Non-pigmented ciliary epithelial cell (primary cell): ENCODE measurements at places on chromosomes 5 and 9.

- no peak for DNase-seq
Observed at GRCh38 chr5:111743988-111744387, 13.0 kb downstream of the NREP start.

- peak; percentile 30 for DNase-seq
Observed at GRCh38 chr5:171342362-171343111, 33.5 kb downstream of the TLX3 start.

DNA sequence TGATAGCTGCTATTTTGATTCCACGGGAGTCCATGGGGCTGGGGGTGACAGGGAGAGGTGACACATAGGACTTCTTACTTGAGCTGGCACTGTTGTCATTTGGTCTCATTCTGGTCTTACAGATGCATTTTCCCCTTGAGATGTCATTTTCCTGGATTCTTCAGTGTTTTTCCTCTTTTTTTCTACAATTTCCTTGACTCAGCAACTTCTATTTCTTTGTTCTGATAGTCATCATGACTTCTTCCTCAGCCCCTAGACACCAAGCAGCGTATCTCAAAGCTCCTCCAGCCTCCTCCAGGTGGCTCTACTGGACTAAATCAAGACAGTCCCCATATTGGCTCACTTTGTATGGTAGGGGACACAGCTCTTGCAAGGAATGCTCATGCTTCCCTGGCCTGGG, 16.5 kb downstream of the LVRN start:
- DNase-seq = no peak

DNA sequence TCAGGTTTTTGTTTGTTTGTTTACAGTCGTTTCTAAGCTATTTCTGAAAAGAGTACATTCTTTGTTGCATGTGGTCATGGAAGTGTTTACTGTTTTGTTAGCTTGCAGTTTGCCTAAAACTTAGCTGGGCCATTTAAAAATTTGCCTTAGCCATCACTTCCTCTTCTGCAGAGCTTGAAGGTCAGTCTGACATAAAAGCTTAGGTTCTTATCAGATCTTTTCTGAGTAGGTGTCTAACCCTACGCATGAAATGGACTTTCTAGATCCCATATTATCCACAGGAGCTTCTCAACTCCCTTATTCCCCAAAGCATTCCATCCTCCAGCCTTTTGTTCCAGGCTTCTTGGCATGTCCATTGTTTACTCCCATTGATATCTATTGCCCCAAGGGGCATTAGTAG, 90.3 kb downstream of the AP3B1 start:
- DNase-seq = no peak

DNA sequence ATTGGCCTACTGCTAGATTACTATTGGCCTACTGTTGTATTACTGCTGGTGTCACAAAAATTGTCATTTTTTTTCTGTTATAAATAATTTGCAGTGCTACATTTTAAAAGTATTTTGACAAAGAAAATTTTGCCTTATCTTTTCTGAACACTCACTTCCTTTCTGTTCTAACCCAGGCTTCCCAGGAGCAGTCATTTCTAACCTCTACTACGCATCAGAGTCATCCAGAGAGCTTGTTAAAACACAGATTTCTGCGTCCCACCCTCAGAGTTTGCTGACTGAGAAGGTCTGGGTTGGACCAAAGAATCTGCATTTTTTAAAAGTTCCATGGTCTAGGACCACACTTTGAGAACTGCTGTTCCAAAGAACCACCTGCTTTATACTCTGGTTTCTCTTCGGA, 306.1 kb downstream of the GLIS3 start:
- DNase-seq = no peak

- DNase-seq = no peak
Observed at GRCh38 chr5:172219296-172219695, 25.3 kb downstream of the EFCAB9 start.

DNA sequence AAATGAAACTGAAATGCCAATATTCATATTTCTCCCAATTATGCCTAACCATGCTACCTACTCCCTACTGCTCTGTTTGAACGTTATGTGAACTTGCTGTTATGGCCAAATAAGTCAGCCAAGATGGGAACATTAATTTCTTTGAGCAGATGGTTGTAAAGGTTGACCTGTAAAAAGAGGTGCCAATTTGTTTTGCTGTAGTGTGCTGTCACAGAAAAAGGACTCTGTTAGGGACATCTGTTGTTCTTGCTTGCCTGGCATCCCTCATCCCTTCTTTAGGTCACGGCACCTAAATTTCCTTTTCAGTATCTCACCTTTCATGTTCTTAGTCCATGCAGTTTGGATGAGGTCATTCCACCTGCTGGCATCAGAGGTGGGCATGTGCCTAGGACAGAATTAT, 35.4 kb downstream of the GDNF start:
- no peak for DNase-seq

- DNase-seq = no peak
Observed at GRCh38 chr9:8845376-8845775, 1045.8 kb upstream of the DMAC1 start.

GRCh38 chr9:125752070-125752628, 5.0 kb downstream of the PBX3 start:
- DNase-seq = no peak

DNA sequence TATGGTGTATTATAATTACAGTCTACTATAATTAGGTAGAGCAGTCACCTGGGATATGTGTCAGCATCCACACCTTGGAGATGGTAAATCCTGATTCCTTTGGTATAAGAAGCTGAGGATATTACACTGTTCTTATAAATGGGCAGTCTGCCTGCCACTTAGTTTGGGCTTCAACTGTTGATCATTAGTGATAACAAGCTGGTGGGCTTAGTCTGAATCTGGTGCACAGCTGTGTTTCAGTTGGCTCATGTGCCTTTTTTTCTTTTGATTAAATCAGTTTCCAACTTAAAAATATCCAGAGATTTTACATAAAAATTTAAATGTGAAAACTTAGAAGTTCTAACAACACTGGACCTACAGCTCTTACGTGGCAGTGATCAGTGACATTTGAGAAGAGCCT, 21.2 kb downstream of the LVRN start:
- no peak for DNase-seq

GRCh38 chr5:66344544-66344943, 200.4 kb downstream of the SREK1 start:
- no peak for DNase-seq

DNA sequence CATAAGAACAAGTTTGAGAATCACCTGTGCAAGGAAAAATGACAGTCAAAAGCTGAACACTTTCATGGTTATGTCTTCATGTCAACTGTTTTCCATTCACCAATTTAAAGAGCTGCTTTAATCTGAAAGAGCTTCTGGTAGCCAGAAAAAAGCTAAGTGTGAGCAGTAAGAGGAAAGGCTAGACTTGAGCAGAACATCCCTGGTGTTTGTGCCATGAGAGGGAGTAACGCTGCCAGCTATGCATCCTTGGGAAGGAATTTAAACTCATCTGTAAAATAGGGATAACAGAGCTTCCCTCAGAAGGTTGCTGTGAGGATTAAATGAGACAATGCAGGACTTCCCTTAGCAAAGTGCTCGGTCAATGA, 193.7 kb downstream of the MAPKAP1 start:
- no peak for DNase-seq

- DNase-seq = no peak
Observed at GRCh38 chr5:22541037-22541436, 312.1 kb downstream of the CDH12 start.

DNA sequence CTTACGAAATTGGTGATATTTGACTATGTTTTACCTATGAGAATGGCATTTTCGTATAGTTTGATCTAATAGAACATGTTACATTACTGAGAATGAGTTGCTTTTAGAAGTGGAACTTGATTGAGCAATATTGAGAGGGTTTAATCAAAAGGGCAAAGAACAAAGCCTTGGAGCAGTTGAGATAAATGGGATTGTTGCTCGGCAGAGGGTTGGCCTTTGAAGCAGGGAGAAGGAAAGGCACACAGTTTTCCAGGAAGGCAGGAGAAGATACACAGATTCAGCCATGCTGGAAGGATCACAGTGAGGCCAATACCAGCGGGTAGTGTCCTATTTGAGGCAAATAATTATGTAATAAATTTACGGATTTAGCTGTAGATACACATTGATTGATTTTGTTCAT, 19.5 kb downstream of the MAN2A1 start:
- no peak for DNase-seq

- no peak for DNase-seq
Observed at GRCh38 chr9:21744841-21745240, 57.6 kb upstream of the MTAP start.

- DNase-seq = no peak
Observed at GRCh38 chr5:149128023-149128875, 13.0 kb upstream of the ABLIM3 start.

- DNase-seq = no peak
Observed at GRCh38 chr9:23638011-23638410, 188.0 kb downstream of the ELAVL2 start.

GRCh38 chr9:108392877-108393276, 462.9 kb downstream of the ACTL7B start:
- no peak for DNase-seq

DNA sequence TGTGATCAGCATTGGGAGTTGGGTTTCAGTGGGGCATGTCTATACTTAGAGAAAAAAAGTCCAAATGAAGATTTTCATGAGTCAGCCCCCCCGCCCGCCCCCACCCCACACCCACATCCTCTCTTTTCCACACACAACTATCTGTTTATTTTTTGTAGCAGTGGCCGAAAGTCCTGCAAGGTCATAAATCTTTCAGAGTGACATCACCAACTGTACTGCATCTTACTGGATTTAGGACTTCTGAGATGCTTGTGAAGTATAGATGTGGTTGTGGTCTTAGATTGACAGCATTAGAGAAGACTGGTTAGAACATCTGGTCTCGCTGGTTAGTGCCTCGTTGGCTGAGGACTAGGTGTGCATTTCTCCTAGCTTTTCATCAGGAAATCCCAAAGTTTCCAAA, 7.3 kb upstream of the ROPN1L start:
- no peak for DNase-seq

GRCh38 chr5:141680751-141681201, 1.3 kb downstream of the ARAP3 start:
- DNase-seq = no peak

DNA sequence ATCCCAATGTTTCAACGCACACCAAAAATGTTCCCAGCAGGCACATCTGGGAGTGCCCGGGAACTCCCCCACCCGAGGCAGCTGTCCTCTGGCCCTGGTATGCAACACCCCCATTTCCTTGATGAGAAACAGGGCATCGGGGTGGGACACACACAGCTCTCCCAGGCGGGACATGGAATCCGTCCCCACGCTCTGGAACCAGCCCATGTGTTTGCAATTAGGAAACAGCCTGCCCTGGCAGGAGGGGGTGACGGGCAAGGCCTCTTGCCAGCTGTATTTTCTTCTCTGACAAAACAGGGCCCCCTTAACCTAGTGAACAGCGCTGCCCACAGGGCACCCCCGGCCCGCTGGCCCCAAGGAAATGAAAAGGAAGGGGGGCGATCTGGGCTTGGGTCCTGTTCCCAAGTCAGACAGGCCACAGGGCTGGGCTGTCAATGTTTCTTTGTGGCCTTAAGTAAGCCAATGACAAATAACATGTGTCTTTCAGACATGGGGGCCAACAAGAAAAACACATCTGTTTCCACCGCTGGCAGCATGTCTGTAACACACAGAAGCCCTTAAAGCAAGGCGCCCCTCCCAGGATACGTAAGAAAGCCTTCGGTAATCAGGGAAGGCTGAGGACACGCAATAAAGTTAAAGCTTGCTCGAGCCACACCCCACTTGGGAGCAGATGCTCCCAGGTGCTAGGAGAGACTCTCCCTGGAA, 125.3 kb downstream of the ROR2 start:
- DNase-seq = no peak

- DNase-seq = no peak
Observed at GRCh38 chr9:117414220-117414905, 494 bp downstream of the ASTN2 start.

GRCh38 chr5:14250084-14250695, 107.0 kb downstream of the TRIO start:
- DNase-seq = peak; percentile 71

GRCh38 chr5:96330530-96331140, 102.4 kb downstream of the PCSK1 start:
- DNase-seq = no peak

GRCh38 chr5:152271420-152271819, 133.7 kb downstream of the NMUR2 start:
- no peak for DNase-seq

DNA sequence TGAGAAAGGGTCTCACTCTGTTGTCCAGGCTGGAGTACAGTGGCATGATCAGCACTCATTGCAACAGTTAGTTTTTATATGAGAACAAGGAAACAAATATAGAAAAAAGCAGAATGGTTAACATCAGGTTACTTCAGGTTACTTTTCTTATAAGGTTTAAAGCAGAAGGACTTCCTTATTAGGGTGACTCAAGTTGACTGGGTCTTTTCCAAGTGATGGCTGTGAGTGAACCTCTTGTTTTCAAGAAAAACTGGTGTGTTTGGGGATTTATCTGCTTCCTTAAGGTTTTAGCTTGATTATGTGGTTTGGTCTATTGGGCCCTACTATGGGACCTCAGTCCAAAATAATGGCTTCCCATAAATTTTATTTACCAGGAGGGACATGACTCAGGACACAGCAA, 99.2 kb downstream of the ARRDC3 start:
- no peak for DNase-seq

- DNase-seq = no peak
Observed at GRCh38 chr5:55582256-55582655, 47.5 kb upstream of the PLPP1 start.

DNA sequence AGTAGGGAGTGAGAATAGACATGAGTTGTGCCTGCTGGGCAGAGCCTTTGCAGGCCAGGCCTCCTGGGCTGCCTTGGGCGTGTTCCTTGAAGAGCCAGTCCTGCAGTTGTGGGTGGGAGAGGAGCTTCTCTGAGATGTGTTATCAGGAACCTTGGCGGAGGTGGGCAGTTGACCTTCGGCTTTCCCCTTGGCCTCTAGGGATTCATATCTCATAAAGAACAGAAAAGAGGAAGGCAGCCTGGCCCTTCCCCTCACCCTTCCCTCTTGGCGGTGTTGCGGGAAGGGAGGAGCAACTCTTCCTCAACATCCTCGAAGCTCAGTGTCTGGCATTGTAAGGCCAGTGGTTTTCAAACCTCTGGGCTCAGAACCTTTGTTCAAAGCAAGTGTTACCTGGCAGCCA, 59.2 kb downstream of the DAPK1 start:
- no peak for DNase-seq

GRCh38 chr5:124438026-124438902, 308.2 kb downstream of the ZNF608 start:
- no peak for DNase-seq

DNA sequence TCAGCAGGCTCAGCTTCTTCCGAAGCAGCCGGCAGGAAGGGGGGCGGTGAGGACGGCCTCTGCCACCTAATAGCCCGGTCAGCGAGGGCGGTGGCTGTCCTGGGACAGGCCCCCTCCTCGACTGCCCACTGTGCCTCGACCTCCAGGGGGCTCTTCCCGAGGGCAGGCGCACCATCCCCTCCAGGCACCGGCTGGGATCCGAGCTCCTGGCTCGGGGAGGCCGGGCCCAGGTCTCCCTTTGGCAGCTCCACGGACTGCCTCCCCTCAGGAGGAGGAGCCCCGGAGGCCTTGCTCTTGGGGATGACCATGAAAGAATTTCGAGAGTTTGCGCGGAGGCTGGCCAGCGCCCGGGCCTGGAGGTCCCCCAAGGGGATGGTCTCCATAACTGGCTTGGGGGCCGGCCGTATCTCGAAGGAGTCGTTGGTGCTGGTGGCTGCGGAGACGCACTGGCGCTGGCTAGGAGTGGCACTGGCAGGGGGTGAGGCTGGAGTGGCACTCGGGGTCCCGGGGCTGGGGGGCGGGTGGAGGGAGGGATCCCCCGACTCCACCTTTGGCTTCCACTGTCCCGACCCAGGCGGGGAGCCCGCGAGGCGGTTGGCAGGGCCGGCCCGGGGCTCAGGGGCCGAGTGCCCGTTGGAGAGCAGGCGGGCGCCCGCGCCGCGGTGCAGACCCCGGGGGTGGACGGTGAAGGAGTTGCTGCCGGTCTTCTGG, 975 bp downstream of the TPRN start:
- no peak for DNase-seq
